ENCODE measurements at places on chromosomes 7 and 10.

- no peak for DNase-seq
These were observed 181.3 kb downstream of the IMMP2L start for GRCh38 chr7:111380945-111381344.

- no peak for DNase-seq
These were observed 62.6 kb upstream of the SEMA3C start for GRCh38 chr7:80981405-80981804.

- no peak for DNase-seq
These were observed 326.0 kb downstream of the RPS24 start for GRCh38 chr10:78359640-78360091.

GRCh38 chr10:72254813-72255568 is 18.7 kb upstream of the DDIT4 start:
- peak; percentile 92 for DNase-seq

GRCh38 chr7:101686030-101686429 is 56.9 kb upstream of the MYL10 start:
- no peak for DNase-seq

All from cardiac fibroblast (primary cell).